ENCODE measurements at places on chromosomes 6 and 20. TPM values are rescaled to one million over a fixed set of nuclear protein-coding genes. Genes with fewer than 3 reads are reported as not detected.

VARS1 gene
- total RNA-seq: 204 TPM

FAM184A gene
- 20.0 TPM for total RNA-seq

COX4I2 gene
- not detected for total RNA-seq

ADGRF5 gene
- 0.37 TPM for total RNA-seq

- no peaks in the 10 kb centered on the region for H3K27me3 ChIP-seq
- no peak overlapping the region for H3K27ac ChIP-seq
- H3K36me3 ChIP-seq: no peaks in the 10 kb centered on the region
- no peak overlapping the region for H3K4me3 ChIP-seq
- H3K4me1 ChIP-seq: peaks cover 17% of the 10 kb centered on the region
Observed at GRCh38 chr6:1701668-1702353, 92.1 kb downstream of the FOXC1 start.

DNA sequence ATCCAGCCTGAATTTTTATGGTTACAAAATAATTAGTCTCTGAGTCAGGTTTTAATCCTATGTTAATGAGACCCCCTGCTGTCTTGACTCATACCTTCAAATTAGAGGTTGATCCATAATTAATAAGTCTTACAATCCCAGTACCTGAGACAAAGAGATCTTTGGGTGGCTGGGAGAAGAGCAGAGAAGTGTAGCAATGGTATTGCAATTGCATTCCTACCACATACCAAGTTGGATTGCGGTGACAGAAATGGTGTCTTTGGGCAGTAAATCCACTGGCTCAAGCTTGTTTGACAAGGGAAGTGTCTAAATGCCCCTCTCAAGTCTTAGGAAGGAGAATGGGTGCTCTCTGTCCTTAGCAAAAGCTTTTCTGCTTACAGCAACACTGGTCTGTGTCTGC lies 150.4 kb downstream of the BTBD3 start:
- no peaks in the 10 kb centered on the region for H3K4me1 ChIP-seq
- H3K4me3 ChIP-seq: no peak overlapping the region
- no peak for DNase-seq
- H3K36me3 ChIP-seq: no peaks in the 10 kb centered on the region

DNA sequence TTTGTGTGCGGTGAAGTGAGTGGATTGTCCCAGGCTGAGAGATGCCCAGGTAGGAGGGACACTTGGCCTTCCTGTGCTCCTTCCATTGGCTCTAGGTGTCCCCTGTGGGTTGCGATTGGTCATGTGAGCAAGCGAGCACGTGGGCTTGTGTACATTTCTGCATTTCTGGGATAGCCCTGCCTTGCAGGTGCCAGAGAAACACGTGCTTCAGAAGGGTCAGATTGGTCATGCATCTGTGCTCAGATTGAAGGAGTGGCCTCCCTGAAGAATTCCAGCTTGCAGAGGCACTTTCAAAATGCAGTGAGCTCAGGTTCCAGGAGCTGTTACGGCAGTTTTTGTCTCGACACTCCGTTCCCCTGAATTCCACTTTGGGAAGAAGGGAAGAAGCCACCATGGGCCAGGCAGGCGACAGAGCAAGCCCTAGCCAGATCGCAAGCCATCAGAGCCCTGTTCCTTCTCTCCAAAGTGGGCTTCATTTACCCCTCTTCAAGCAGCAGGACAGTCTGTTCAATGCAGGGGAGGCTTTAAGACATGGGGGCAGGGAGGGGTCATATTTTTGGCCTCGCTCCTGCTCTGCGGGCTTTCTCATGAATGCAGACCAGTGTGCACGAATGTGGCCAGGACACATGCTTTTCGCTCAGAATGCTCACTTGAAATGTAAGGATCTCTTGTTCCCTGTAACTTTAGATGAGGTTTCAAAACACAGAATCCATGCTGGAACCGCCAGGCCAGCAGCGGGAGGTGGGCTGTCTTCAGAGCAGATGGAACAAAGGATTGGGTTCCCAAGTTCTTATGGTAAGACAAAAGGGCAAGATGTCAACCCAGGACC lies 78.6 kb upstream of the AKAP12 start:
- DNase-seq: peak; percentile 27
- H3K4me3 ChIP-seq: no peak overlapping the region
- H3K4me1 ChIP-seq: peaks cover 5% of the 10 kb centered on the region
- no peaks in the 10 kb centered on the region for H3K27me3 ChIP-seq

DNA sequence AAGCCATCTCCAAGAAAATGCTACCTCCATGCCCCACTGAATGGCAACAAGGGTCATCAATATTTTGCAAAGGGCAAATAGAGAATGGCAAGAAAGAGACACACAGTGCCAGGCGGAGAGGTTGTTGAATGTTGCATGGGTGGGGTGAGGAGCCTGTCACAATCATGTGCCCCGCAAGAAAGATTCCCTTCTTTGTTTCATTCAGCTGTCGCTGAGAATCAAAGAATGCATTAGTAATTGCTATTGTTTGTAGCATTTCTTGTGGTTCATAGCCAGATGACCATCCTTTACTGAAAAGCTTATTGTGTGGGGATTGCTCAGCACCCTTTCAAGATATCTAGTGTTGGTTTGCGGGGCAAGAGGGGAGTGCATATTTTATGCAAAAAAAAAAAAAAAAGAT lies 166.5 kb upstream of the QKI start:
- peaks cover 20% of the 10 kb centered on the region for H3K4me1 ChIP-seq
- DNase-seq: no peak
- no peaks in the 10 kb centered on the region for H3K27me3 ChIP-seq
- no peak overlapping the region for H3K27ac ChIP-seq
- no peak overlapping the region for H3K4me3 ChIP-seq

GRCh38 chr6:152631376-152631775 lies 5.8 kb downstream of the SYNE1 start:
- DNase-seq: no peak
- H3K4me1 ChIP-seq: peaks cover 14% of the 10 kb centered on the region
- H3K4me3 ChIP-seq: no peak overlapping the region
- peaks cover 4% of the 10 kb centered on the region for H3K27me3 ChIP-seq

- no peak overlapping the region for H3K4me3 ChIP-seq
- no peaks in the 10 kb centered on the region for H3K27me3 ChIP-seq
- H3K4me1 ChIP-seq: peaks cover under 1% of the 10 kb centered on the region
- H3K36me3 ChIP-seq: no peaks in the 10 kb centered on the region
- H3K27ac ChIP-seq: no peak overlapping the region
- no peak for DNase-seq
Observed at GRCh38 chr6:45049188-45049843, 278.8 kb upstream of the RUNX2 start.

GRCh38 chr6:160394654-160395035 lies 46.5 kb downstream of the SLC22A3 start:
- peaks cover 1% of the 10 kb centered on the region for H3K4me1 ChIP-seq
- DNase-seq: no peak
- no peaks in the 10 kb centered on the region for H3K27me3 ChIP-seq
- no peak overlapping the region for H3K4me3 ChIP-seq
- no peak overlapping the region for H3K27ac ChIP-seq
- H3K36me3 ChIP-seq: no peaks in the 10 kb centered on the region

DNA sequence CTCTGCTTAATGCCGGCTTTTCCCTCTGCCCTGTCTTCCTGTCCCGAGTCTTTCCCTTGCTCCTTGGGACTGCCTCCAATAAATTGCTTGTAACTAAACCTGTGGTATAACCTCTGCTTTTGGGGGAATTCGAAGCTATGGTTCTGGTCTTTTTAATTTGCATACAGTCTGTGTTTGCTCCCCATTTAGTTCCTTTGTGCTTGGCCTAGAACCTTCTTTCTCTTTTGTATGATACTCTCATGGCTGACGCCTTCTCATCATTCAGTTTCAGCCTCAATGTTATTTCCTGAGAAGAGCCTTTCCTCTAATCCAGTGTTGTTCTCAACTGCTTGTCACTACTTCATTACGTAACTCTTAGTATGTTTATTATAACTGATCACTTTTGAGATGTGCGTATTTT lies 248.0 kb downstream of the PHF3 start:
- DNase-seq: no peak
- H3K4me3 ChIP-seq: no peak overlapping the region
- no peak overlapping the region for H3K27ac ChIP-seq
- peaks cover 4% of the 10 kb centered on the region for H3K36me3 ChIP-seq
- no peaks in the 10 kb centered on the region for H3K4me1 ChIP-seq

- no peak overlapping the region for H3K27ac ChIP-seq
- DNase-seq: no peak
- H3K4me3 ChIP-seq: no peak overlapping the region
- peaks cover 5% of the 10 kb centered on the region for H3K27me3 ChIP-seq
- no peaks in the 10 kb centered on the region for H3K36me3 ChIP-seq
Observed at GRCh38 chr6:2725364-2725988, 25.2 kb downstream of the MYLK4 start.

GRCh38 chr6:165181951-165182414 lies 127.4 kb downstream of the C6orf118 start:
- peaks cover 3% of the 10 kb centered on the region for H3K4me1 ChIP-seq
- DNase-seq: no peak
- peaks cover 2% of the 10 kb centered on the region for H3K27me3 ChIP-seq
- no peak overlapping the region for H3K4me3 ChIP-seq

DNA sequence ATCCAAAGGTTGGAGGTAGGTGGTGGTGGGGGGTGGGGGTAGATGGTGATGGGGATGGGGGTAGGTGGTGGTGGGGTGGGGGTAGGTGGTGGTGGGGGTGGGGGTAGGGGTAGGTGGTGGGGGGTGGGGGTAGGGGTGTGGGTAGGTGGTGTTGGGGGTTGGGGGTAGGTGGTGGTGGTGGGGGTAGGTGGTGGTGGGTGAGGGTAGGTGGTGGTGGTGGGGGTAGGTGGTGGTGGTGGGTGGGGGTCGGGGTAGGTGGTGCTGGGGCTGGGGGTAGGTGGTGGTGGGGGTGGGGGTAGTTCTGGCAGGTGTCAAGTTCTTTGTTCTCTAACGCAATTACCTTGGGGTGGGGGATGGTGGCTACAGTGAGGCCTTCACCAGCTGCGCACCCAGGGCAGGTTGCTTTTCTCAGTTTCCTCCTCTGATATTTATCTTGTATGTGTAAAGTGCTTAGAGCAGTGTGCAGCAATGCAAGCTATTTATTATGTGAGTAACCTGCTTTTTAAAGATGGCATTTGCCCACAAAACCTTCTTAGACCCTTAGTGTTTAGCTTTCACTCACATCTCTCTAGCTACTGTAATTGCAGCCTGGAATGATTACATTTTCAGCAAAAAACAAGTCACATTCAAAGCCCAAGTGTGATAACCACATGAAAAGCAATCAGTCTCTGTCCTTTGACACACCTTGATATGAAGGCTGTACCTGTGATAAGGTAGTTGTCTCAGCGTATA lies 8.2 kb upstream of the CCDC167 start:
- H3K4me3 ChIP-seq: peak overlapping the region; percentile 3
- H3K27ac ChIP-seq: no peak overlapping the region
- H3K27me3 ChIP-seq: no peaks in the 10 kb centered on the region
- H3K36me3 ChIP-seq: no peaks in the 10 kb centered on the region
- DNase-seq: no peak
- H3K4me1 ChIP-seq: peaks cover 45% of the 10 kb centered on the region

GRCh38 chr6:119140196-119141140 lies 62.0 kb upstream of the FAM184A start:
- H3K36me3 ChIP-seq: no peaks in the 10 kb centered on the region
- H3K27me3 ChIP-seq: no peaks in the 10 kb centered on the region
- H3K27ac ChIP-seq: peak overlapping the region; percentile 78
- peaks cover 16% of the 10 kb centered on the region for H3K4me1 ChIP-seq

- H3K4me3 ChIP-seq: no peak overlapping the region
- no peak for DNase-seq
- H3K4me1 ChIP-seq: no peaks in the 10 kb centered on the region
- H3K36me3 ChIP-seq: no peaks in the 10 kb centered on the region
- no peak overlapping the region for H3K27ac ChIP-seq
- no peaks in the 10 kb centered on the region for H3K27me3 ChIP-seq
Observed at GRCh38 chr6:51467231-51467952, 620.0 kb downstream of the PKHD1 start.

- H3K4me3 ChIP-seq: no peak overlapping the region
- H3K27me3 ChIP-seq: no peaks in the 10 kb centered on the region
- no peak for DNase-seq
- no peaks in the 10 kb centered on the region for H3K36me3 ChIP-seq
- no peak overlapping the region for H3K27ac ChIP-seq
- no peaks in the 10 kb centered on the region for H3K4me1 ChIP-seq
Observed at GRCh38 chr20:52078289-52078688, 113.3 kb downstream of the ZFP64 start.

- H3K27me3 ChIP-seq: no peaks in the 10 kb centered on the region
- no peak overlapping the region for H3K27ac ChIP-seq
- H3K4me3 ChIP-seq: no peak overlapping the region
- DNase-seq: no peak
- peaks cover 5% of the 10 kb centered on the region for H3K4me1 ChIP-seq
Observed at GRCh38 chr6:154230910-154231595, 125.5 kb downstream of the IPCEF1 start.

DNA sequence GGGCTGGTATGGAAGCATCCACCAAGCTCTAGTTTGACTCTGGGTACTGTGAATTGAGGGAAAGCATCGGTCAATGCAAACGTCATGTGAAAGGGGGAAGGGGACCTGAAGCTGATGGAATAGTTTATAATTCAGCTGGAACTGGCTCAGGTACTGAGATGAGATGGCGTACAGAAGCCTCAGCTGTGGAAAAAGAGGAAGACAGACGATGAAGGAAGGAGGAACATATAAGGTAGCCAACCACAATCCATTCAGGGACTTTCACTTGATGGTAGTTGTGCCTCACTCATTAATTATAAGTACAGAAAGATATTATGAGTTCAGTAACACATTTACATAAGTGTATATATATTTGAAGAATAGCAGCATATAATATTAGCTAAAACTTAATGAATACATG lies 2.7 kb downstream of the CALHM5 start:
- no peaks in the 10 kb centered on the region for H3K36me3 ChIP-seq
- no peak overlapping the region for H3K27ac ChIP-seq
- no peaks in the 10 kb centered on the region for H3K27me3 ChIP-seq
- H3K4me1 ChIP-seq: no peaks in the 10 kb centered on the region
- no peak overlapping the region for H3K4me3 ChIP-seq
- no peak for DNase-seq

DNA sequence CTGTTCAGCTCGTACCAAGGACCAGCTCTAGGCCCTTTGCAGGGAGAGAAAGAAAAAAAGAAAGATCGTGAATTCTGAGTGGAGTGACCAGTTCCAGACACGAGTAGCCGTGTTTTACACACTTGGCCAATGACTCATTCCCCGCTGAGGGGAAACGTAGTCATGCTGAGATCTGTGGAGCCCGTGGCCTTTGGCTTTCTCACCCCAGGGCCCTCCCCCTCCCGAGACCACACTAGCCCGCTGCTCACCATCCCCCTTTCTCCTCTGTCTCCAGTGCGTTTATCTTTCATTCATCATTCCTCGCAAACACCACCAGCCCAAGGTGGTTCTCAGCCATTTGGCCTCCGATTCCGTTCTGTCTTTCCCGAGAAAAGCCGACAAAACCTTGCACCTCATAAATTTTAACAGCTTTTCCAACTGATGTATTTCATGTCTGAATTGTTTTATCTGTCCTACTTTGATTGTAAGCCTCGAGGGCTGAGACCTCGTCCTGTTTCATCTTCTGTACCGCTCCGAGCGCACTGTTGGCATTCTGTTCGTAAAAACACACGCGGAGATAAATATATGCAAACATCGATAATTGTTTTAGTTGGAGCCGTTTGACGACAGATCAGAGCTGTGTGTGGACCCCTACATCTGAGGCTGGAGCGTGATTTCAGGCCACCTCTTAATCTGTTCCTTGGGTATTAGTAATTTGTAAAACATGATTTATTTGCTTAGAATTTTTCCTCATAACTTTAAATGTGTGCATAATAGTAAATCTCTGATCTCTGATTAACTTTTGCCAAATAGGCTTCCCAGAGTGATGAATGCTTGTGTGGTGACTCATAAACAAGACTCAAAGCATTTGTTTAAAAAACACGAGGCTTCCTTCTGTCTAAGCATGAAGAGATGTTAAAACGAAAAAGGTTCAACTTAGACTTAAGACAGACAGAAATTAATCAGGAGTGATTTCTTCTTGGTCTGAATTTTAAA lies 336.6 kb downstream of the CDH4 start:
- peaks cover 12% of the 10 kb centered on the region for H3K36me3 ChIP-seq
- DNase-seq: no peak
- H3K4me3 ChIP-seq: no peak overlapping the region
- H3K27me3 ChIP-seq: peaks cover under 1% of the 10 kb centered on the region

All from glutamatergic neuron (in vitro differentiated cells).